ENCODE measurements at places on chromosomes 6 and 20.
A peak's percentile ranks its signal among the peaks of the same experiment; 100 is the strongest.

DNA sequence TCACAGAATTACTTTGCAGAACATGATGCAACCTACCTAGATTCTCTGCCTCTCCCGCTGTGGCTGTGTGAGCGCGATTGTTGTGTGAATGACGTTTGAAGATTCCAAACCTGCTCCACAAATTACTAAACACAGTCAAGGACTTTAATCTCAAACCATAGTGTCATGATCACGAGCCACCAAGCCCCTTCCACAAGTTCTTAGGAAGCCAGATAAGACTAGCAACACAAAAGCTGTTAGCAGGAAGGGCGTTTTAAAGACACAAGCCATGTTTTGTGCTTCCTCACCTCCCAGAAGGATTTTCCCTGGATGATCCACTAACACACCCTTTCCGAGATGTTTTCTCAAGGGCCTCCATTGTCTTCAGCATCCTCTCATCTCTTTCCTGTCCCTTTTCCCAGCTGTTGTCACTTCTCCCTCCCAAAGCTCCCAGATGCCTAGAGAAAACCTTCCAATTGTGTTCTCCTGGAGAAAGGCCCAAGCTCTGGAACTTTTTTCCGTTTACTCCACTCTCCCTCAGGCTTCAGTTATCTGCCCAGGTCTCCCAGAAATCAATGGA, 12.8 kb downstream of the OPN5 start:
- H3K27me3 ChIP-seq: peaks cover 1% of the 10 kb centered on the region
- H3K36me3 ChIP-seq: no peaks in the 10 kb centered on the region
- H3K4me1 ChIP-seq: no peaks in the 10 kb centered on the region

GRCh38 chr6:136790411-136791295, 1.6 kb downstream of the MAP3K5 start:
- H3K27ac ChIP-seq: peak overlapping the region; percentile 99
- H3K4me3 ChIP-seq: peak overlapping the region; percentile 96
- no peaks in the 10 kb centered on the region for H3K27me3 ChIP-seq
- ATAC-seq: no peak
- peaks cover 50% of the 10 kb centered on the region for H3K4me1 ChIP-seq

DNA sequence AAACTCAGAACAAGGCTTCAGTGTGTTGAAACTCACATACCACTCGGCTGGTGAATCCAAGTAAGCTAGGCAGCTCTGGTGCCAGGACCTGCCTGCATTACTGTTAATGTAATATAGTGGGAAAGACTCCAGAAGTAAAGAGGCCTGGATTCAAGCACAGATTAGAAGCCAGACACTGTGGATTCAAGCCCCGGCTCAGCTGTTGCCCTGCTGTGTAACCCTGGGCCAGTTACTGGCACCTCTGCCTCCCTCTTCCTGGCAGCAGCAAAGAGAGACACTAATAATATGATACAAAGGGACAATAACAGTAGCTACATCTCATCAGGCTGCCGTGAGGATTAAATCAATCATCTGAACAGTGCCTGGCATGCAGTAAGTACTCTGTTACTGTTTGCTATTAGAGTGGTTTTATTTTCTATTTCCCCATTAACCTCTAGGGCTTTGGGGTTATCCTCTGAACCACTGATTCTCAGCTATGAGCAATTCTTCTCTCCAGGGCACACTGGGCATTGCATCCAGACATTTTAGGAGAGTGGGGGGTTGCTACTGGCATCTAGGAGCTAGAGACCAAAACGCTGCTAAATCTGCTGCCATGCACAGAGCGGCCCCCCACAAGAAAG, 92.9 kb downstream of the ZMYND8 start:
- peaks cover 48% of the 10 kb centered on the region for H3K36me3 ChIP-seq
- peak overlapping the region; percentile 52 for H3K4me3 ChIP-seq
- peak; percentile 68 for ATAC-seq

GRCh38 chr6:49713346-49713745, at the start of gene CRISP2:
CRISP2 (minus strand) TSS chr6:49713543; CDS start chr6:49709196, 4,347 bp downstream.
- H3K27me3 ChIP-seq: no peaks in the 10 kb centered on the region
- H3K27ac ChIP-seq: no peak within 1 kb of the TSS
- no peaks in the 10 kb centered on the region for H3K4me1 ChIP-seq

DNA sequence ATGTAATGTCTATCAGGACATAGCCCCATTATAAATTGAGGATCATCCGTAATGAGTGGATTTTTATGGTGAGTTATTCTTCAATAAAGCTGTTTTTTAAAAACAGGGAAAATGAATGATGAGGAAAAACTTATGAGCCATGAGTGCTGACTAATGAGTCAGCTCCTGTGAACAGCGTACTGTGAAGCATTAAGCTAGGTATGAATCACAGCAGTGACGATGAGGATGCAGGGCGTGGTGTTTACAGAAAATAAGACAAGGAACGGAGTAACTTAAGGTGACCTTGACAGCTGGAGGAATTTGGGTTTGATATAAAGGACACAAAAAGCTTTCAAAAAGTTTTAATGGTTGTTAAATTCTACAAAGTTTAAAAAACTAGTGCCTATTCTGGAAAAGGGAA, 96.3 kb downstream of the FOXF2 start:
- no peaks in the 10 kb centered on the region for H3K27me3 ChIP-seq
- no peak for ATAC-seq
- H3K36me3 ChIP-seq: no peaks in the 10 kb centered on the region
- no peak overlapping the region for H3K27ac ChIP-seq
- peaks cover 13% of the 10 kb centered on the region for H3K4me1 ChIP-seq
- no peak overlapping the region for H3K4me3 ChIP-seq

DNA sequence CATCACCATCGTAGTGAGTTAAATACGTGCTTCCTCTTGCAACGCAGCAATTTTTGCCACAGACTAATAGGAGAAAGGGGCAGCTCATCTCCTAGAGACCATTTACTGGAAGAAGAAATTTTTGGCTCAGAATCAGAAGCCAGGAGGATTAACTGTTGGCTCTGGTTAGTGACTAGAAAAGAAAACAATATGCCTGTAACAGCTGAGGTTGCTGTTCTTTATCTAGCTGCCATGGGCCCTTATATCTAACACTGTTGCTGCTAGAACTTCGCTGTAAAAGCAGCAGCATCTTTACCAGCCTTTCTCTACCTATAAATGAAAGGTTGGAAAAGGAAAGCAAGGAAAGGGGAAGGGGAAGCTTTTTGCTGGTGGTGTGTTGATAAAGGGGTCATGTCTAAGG, 65.9 kb downstream of the FAM135A start:
- H3K4me1 ChIP-seq: no peaks in the 10 kb centered on the region
- no peaks in the 10 kb centered on the region for H3K27me3 ChIP-seq
- H3K36me3 ChIP-seq: peaks cover 41% of the 10 kb centered on the region
- no peak overlapping the region for H3K27ac ChIP-seq
- no peak for ATAC-seq
- H3K4me3 ChIP-seq: no peak overlapping the region

- H3K27ac ChIP-seq: no peak overlapping the region
- H3K36me3 ChIP-seq: peaks cover 34% of the 10 kb centered on the region
- ATAC-seq: no peak
These were observed 559.5 kb downstream of the UTRN start for GRCh38 chr6:144844596-144844995.

GRCh38 chr6:35239581-35239980, 20.0 kb upstream of the ZNF76 start:
- no peak overlapping the region for H3K27ac ChIP-seq
- no peaks in the 10 kb centered on the region for H3K27me3 ChIP-seq
- H3K36me3 ChIP-seq: peaks cover 29% of the 10 kb centered on the region
- no peak for ATAC-seq
- H3K4me3 ChIP-seq: no peak overlapping the region
- peaks cover 11% of the 10 kb centered on the region for H3K4me1 ChIP-seq

DNA sequence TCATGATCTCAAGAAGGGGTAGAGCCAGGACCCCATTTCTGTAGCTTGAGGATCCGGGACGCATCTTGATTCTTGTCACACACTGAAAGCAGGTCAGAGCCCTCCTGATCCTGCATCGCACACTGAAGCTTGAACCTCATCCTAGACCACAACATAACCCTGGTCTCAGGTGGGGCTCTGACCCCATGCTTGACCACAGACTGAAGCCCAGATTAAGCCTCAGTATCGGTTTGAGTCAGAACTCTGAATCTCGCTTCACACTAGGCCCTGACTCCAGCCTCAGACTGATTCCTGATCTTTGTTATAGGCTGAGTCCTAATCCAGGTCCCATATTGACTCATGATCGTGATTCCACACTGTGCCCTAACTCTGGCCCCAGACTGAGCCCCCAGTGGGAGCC, 8.5 kb upstream of the RSPO4 start:
- no peak overlapping the region for H3K4me3 ChIP-seq
- no peaks in the 10 kb centered on the region for H3K36me3 ChIP-seq
- ATAC-seq: no peak
- H3K27me3 ChIP-seq: peaks cover 58% of the 10 kb centered on the region

DNA sequence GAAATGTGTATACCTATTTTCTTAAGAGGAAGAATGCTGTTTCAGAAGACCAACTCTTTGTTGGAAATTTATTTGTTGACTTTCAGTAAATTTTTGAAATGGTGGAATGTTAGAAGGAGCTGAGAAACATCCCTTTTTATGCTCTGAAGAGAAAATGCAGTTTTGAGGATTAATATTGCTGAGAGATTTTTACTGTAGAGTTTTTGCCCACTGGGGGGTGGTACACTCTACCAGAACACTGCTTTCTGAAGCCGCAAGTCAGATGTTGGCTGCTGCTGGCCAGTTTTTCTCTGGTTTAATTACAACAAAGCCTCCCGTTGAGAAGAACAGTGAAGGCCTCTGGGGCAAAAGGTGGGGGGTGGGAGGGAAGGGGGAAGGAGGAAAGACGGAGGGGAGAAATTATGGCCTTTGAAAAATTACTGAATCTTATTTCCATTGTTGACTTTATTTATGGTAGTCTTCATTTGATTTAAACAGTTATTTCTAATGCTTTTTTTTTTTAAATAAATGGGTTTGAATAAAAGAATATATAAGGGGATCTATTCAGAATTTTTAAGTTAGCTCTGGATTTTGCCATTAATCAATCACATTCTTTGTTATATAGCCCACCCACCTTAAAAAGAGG, 3.0 kb downstream of the FLRT3 start:
- H3K4me3 ChIP-seq: no peak overlapping the region
- H3K27me3 ChIP-seq: no peaks in the 10 kb centered on the region
- no peaks in the 10 kb centered on the region for H3K36me3 ChIP-seq
- no peak for ATAC-seq
- no peak overlapping the region for H3K27ac ChIP-seq

GRCh38 chr20:14361509-14362345, 24.3 kb upstream of the FLRT3 start:
- H3K4me1 ChIP-seq: no peaks in the 10 kb centered on the region
- no peak overlapping the region for H3K27ac ChIP-seq
- no peak overlapping the region for H3K4me3 ChIP-seq
- no peaks in the 10 kb centered on the region for H3K27me3 ChIP-seq

DNA sequence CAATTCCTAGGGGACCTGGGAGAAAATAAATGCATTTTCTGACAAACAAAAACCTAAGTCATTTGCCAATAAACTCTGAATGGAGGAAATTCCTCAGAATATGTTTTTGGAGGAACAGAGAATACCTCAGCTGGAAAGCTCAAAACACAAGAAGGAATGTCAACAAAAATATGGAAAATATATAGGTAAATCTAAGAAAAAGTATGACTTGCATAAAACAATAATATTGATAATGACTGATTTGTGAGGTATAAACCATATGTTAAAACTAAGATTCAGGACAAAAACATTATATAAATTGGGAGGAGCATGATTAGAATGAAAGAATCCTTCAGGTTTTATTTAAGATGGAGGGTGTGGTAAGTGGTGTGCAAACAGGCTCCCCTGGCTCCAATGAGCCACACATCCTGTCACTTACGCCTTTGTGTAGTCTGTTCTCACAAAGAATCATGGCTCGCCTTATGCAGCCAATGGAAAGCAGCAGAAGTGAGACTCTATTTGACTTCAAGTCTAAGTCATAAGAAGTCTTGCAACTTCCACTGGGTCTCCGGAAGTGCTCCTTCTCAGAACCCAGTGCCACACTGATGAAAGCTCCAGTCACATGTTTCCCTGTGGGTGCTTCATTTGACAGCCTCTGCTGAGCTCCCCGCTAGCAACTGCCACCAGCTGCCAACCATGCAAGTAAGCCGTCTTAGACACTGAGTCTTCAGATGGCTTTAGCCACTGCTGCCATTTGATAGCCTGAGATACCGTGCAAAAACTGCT, 8.1 kb downstream of the CFAP61 start:
- ATAC-seq: no peak
- no peaks in the 10 kb centered on the region for H3K36me3 ChIP-seq
- H3K4me3 ChIP-seq: no peak overlapping the region
- H3K27ac ChIP-seq: no peak overlapping the region
- H3K4me1 ChIP-seq: no peaks in the 10 kb centered on the region
- H3K27me3 ChIP-seq: peaks cover 39% of the 10 kb centered on the region

- H3K4me3 ChIP-seq: no peak overlapping the region
- ATAC-seq: no peak
- H3K27ac ChIP-seq: no peak overlapping the region
These were observed 23.9 kb downstream of the CD83 start for GRCh38 chr6:14141351-14142062.

- peak overlapping the region; percentile 74 for H3K4me3 ChIP-seq
- H3K4me1 ChIP-seq: peaks cover 11% of the 10 kb centered on the region
- no peaks in the 10 kb centered on the region for H3K36me3 ChIP-seq
These were observed 17.2 kb downstream of the ABT1 start for GRCh38 chr6:26613689-26614683.

GRCh38 chr6:72894091-72894490, 272.2 kb downstream of the KCNQ5 start:
- no peak overlapping the region for H3K27ac ChIP-seq
- ATAC-seq: no peak
- no peaks in the 10 kb centered on the region for H3K27me3 ChIP-seq
- H3K4me3 ChIP-seq: no peak overlapping the region
- H3K4me1 ChIP-seq: no peaks in the 10 kb centered on the region

- peak overlapping the region; percentile 63 for H3K4me3 ChIP-seq
- peaks cover 18% of the 10 kb centered on the region for H3K36me3 ChIP-seq
- peak overlapping the region; percentile 51 for H3K27ac ChIP-seq
- ATAC-seq: no peak
- H3K27me3 ChIP-seq: no peaks in the 10 kb centered on the region
These were observed 61.7 kb downstream of the UTRN start for GRCh38 chr6:144346719-144347447.

DNA sequence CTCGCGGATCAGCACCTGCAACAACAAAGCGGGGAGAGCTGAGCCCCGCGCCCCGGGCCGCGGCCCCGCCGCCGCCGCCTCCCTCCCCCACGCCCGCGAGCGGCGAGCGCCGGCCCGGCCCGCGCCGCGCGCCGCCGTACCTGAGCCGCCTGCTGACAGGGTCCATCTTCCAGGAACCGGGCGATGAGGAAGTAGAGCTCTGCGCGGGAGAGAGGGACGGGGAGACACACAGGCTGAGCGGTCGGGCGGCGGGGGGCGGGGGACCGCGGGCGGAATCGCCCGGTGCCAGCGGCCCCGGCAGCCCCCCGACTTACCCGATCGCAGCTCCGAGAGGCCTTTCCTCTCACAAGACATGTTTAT, 359 bp downstream of the PHIP start:
- ATAC-seq: peak; percentile 73
- H3K36me3 ChIP-seq: no peaks in the 10 kb centered on the region
- H3K4me3 ChIP-seq: peak overlapping the region; percentile 91
- H3K27me3 ChIP-seq: no peaks in the 10 kb centered on the region

- H3K4me3 ChIP-seq: no peak overlapping the region
- no peaks in the 10 kb centered on the region for H3K27me3 ChIP-seq
- H3K4me1 ChIP-seq: peaks cover 19% of the 10 kb centered on the region
- H3K27ac ChIP-seq: no peak overlapping the region
These were observed 2.0 kb downstream of the FRS3 start for GRCh38 chr6:41777551-41778285.

Data from stimulated activated memory B cell treated with anti-CD40 and anti-IgM and Interleukin-4, amounts not matched to agents 10 μg/mL and 1 μg/mL and 100 μg/mL, for 72 hours (primary cell).